Lower lobe of right lung (tissue), 2 donors: ENCODE measurements at places on chromosomes 4 and X. TPM values are rescaled to one million over a fixed set of nuclear protein-coding genes. Genes with fewer than 3 reads are reported as not detected.

The VCX3B gene
- not detected for total RNA-seq

DNA sequence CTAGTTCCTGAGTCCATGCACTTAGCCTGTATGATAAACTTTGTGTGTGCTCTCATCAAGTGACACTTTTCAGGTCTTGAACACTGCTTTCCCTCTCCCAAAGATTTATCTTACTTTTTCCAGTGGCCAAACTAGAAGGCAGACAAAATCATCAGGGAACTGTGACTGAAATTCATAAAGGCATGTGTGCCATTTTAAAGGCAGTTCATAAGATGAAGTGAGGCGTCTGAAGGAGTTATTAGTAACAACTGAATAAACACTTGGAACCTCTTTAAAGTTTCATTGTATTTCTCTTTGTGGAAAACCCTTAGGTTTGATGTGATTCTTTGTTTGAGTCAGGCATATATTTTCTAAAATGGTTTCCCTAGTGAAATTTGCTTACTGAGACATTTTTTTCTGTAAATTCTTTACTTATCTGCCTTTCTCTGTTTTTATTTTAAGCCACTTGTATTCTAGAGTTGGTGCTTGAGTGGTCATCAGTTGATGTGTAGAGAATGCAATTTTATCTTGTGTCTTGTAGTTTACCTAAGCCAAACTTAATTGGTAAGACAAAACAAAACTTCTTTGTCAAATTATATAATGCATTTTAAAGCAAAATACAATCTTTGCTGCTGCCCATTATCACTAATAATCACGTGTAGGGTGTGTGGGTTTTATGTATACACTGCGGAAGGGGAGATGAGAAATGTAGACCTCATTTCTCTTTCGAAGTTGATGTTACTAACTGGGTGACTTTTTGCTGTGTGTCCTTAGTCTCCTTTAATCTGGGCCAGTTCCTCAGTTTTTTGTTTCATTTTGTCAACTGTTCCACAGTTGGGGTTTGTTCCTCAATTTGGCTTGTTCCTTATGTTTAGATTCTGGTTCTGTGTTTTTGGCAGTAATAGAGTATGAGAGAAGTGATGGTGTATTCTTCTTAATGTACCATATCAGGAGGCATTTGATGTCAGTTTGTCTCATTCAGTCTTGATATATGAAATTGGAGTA lies 56.8 kb downstream of the RBPJ start:
- peaks cover 41% of the 10 kb centered on the region for H3K4me1 ChIP-seq
- H3K4me3 ChIP-seq: no peak overlapping the region
- H3K27ac ChIP-seq: no peak overlapping the region
- no peaks in the 10 kb centered on the region for H3K27me3 ChIP-seq
- DNase-seq: no peak
- no peaks in the 10 kb centered on the region for H3K36me3 ChIP-seq

DNA sequence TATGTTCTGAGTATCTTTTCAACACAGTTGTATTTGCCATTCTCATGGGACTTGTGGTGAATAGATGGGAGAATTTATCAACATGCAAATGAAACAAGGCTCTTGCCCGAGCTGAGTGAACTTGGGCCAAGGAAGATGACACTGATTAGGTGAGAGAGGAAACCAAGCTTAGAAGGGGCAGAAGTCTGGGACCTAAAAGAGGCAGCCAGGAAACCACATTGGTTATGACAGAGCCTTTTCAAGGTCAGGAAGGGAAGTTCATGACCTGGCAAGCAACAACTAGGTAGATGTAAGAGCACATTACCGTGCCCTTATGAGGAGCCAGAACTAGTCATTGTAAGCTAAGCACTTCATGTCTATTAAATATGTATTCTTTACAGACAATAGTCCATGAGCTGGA lies 590.3 kb downstream of the PACRGL start:
- no peak overlapping the region for H3K4me3 ChIP-seq
- H3K4me1 ChIP-seq: no peaks in the 10 kb centered on the region
- H3K27me3 ChIP-seq: no peaks in the 10 kb centered on the region
- DNase-seq: no peak
- no peaks in the 10 kb centered on the region for H3K36me3 ChIP-seq
- H3K27ac ChIP-seq: no peak overlapping the region

GRCh38 chr4:6938237-6938636 lies 28.6 kb downstream of the TBC1D14 start:
- H3K4me3 ChIP-seq: no peak overlapping the region
- peak; percentile 75 for DNase-seq
- H3K4me1 ChIP-seq: peaks cover 56% of the 10 kb centered on the region

DNA sequence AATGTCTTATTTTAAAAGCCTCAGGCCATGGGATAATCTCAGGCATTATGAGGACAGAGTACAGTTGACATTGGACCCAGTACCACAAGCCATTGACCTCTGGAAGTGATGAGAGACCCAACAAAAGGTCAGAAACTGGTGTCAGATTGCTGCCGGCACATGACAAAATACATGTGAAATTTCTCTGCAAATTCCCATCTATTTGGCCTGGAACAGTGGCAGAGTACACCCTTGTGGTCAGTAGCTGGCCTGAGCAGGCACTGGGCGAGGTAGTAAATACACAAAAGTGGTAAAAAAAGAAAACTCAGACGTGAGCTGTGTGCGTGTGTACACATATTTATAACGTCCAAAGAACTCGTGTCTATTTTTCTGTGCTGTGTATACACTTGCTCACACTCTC lies 155.5 kb downstream of the DHX15 start:
- no peak for DNase-seq
- no peaks in the 10 kb centered on the region for H3K36me3 ChIP-seq
- no peak overlapping the region for H3K4me3 ChIP-seq
- H3K4me1 ChIP-seq: no peaks in the 10 kb centered on the region

- H3K4me3 ChIP-seq: no peak overlapping the region
- H3K4me1 ChIP-seq: no peaks in the 10 kb centered on the region
- H3K36me3 ChIP-seq: peaks cover 82% of the 10 kb centered on the region
- no peaks in the 10 kb centered on the region for H3K27me3 ChIP-seq
- H3K27ac ChIP-seq: no peak overlapping the region
Measured at GRCh38 chr4:4455210-4455865, 68.4 kb downstream of the NSG1 start.

DNA sequence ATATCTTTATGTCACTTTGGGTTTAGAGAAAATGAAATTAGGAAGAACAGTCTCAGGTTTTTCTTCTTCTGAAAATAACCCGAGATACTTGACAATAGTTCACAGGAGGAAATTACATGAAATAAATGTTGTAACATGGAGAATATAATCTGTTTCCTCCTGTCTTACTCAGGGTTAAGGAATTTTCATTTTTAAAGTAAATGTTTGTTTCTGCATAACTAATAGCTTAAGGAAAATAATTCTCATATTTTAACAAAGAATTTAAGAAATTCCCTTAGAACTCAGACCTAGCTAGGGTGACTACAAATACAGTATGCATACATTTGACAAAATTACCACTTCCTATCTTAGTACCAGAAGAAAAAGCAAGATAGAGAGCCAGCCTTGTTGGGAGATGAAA lies 17.2 kb upstream of the SPRY1 start:
- H3K27ac ChIP-seq: no peak overlapping the region
- no peak for DNase-seq
- no peak overlapping the region for H3K4me3 ChIP-seq
- no peaks in the 10 kb centered on the region for H3K36me3 ChIP-seq
- no peaks in the 10 kb centered on the region for H3K27me3 ChIP-seq
- no peaks in the 10 kb centered on the region for H3K4me1 ChIP-seq

GRCh38 chrX:11558972-11559371 lies 106.7 kb downstream of the ARHGAP6 start:
- H3K27ac ChIP-seq: no peak overlapping the region
- no peaks in the 10 kb centered on the region for H3K27me3 ChIP-seq
- H3K36me3 ChIP-seq: no peaks in the 10 kb centered on the region
- H3K4me3 ChIP-seq: no peak overlapping the region
- no peaks in the 10 kb centered on the region for H3K4me1 ChIP-seq

DNA sequence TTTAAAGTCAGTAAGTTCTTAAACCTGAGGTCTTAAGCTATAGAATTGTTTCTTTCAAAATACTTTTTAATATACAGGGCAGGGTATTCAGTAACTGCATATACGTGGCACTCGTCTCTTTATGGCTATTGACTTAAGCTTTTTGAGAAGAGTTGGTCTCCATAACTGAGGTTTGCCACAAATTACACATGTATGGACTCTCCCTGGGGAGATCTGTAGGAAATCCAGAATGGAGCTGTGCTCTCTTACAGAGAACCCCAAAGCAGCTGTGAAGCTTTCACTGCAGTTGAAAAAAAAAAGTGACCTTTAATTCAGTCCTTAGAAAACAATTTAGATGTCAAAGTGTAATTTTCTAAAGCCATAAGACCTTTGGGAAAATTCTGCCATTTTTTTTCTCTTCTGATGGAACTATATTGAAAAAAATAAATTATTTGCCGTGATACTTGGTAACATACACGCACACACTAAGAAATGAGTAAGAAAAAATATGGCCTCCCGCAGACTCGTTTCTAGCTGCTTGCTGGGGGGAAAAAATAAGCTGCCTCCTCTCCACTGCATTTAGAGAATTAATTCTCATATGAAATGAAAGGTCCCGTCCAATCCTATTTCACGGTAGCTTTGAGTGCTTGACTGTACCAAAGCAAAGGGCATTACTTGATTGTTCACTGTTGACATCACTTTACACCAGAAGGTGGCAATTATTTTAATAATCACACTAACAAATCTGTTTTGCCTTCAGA lies 159.4 kb upstream of the TENM3 start:
- H3K27ac ChIP-seq: no peak overlapping the region
- no peaks in the 10 kb centered on the region for H3K27me3 ChIP-seq

The DCLK2 gene
- 2.9 TPM for total RNA-seq

GRCh38 chr4:22695917-22696316 lies 3.2 kb downstream of the GBA3 start:
- no peak for DNase-seq
- H3K36me3 ChIP-seq: no peaks in the 10 kb centered on the region

- peaks cover 31% of the 10 kb centered on the region for H3K4me1 ChIP-seq
- peak overlapping the region; percentile 95 for H3K27ac ChIP-seq
- no peaks in the 10 kb centered on the region for H3K36me3 ChIP-seq
- H3K27me3 ChIP-seq: no peaks in the 10 kb centered on the region
- DNase-seq: no peak
Measured at GRCh38 chr4:102759831-102760644, 730 bp downstream of the MANBA start.

The TMEM150C gene
- 6.9 TPM for total RNA-seq

The TMPRSS11F gene
- not detected for total RNA-seq

GRCh38 chrX:153539979-153540358 lies 22.5 kb downstream of the ATP2B3 start:
- H3K27me3 ChIP-seq: peaks cover 10% of the 10 kb centered on the region
- H3K36me3 ChIP-seq: no peaks in the 10 kb centered on the region
- H3K4me1 ChIP-seq: no peaks in the 10 kb centered on the region
- no peak for DNase-seq

The HSFX2 gene
- not detected for total RNA-seq

The ZCCHC12 gene
- total RNA-seq: not detected

DNA sequence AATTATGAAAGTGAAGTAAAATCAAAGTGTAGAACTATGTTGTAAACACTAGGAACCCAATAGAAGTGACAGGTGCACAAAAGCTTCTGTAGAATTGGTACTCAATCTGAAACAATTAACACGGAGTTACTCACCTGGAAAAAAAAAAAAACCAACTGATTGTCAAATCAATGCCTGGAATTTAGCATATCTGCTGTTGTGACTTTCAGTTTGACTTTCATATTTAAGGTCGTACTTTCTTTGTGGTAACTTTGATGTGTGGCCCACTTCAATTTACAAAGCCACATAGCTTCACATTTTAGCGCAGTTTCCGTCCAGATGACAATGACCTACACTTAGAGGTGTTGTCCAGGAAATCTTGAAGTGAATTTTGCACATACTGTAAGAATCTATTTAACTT lies 1124.9 kb downstream of the STIM2 start:
- no peak overlapping the region for H3K27ac ChIP-seq
- H3K4me3 ChIP-seq: no peak overlapping the region
- no peaks in the 10 kb centered on the region for H3K27me3 ChIP-seq

The GNRHR gene
- not detected for total RNA-seq

DNA sequence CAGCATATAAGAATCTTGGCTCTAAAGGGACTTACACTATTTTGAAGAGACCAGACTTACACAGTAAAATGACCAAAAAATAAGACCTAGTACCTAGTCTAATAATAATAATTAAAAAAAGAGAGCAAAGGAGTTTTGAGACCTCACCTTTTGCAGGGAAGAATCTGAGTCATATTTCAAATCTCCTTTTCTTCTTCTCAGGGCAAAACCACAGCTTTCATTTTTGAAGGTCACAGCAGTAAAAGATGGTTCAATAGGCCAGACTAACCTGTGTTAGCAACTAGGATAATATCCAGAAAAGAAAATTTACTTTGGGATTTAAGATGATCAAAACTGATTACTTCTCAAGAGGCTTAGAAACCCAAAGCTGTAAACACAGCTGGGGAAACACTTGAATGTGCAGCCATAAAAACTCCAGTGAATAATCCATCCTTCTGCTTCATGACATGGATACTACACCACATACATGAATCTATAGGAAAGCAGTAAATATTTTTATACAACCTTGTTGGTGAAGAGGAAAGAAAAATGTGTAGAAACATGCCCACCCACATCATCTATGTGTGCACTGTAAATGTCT lies 25.9 kb upstream of the LNX1 start:
- no peaks in the 10 kb centered on the region for H3K4me1 ChIP-seq
- no peak overlapping the region for H3K4me3 ChIP-seq
- no peaks in the 10 kb centered on the region for H3K36me3 ChIP-seq
- no peak overlapping the region for H3K27ac ChIP-seq
- no peaks in the 10 kb centered on the region for H3K27me3 ChIP-seq
